ENCODE measurements at places on chromosomes 5 and 9. TPM values are rescaled to one million over a fixed set of nuclear protein-coding genes. Genes with fewer than 3 reads are reported as not detected.

GRCh38 chr5:171999877-172000276 lies 6.6 kb downstream of the FBXW11 start:
- peaks cover 22% of the 10 kb centered on the region for H3K36me3 ChIP-seq
- H3K4me1 ChIP-seq = peaks cover 71% of the 10 kb centered on the region
- no peak overlapping the region for H3K4me3 ChIP-seq
- no peak for DNase-seq
- no peak overlapping the region for H3K27ac ChIP-seq
- H3K27me3 ChIP-seq = no peaks in the 10 kb centered on the region

DNA sequence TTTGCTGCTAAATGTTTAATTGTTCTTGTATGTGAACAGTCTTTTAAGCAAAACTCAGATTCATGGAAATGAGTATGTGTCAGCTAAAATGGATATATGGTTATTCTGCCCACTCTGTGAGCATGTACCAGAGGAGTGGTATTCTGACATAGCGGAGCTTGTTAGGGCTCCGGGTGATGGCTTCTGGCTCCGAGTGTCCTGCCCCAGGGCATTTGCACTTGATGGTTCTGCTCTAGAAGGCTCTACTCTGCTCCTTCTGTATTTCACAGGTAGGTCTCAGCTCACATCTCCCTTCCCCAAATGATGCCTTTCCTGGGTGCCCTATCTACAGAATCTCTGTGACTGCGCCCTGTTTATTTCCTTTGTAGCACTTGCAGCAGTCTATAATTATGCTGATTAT lies 113.3 kb downstream of the ARHGAP26 start:
- H3K4me3 ChIP-seq = no peak overlapping the region
- no peaks in the 10 kb centered on the region for H3K36me3 ChIP-seq
- DNase-seq = no peak
- H3K27me3 ChIP-seq = no peaks in the 10 kb centered on the region
- no peak overlapping the region for H3K27ac ChIP-seq

DNA sequence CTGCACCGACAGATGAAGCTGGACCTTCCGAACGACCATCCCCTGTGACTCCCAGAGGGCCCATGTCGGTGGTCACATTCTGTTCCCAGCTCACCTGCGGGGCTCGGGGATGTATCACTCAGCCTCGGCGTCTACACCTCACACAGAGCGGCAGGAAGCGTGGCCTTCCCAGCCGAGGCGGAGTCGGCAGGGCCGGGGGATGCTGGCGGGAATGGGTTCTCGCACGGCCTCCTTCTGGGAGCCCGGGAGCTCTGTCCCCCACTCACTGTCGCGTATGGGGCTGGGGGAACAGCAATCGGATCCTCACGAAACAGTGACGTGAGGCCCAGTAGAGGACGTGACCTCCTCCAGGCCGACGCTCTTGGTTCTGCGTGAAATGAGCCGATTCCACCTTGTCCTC lies 20.4 kb downstream of the NACC2 start:
- peaks cover 11% of the 10 kb centered on the region for H3K4me1 ChIP-seq
- H3K27me3 ChIP-seq = no peaks in the 10 kb centered on the region
- no peak overlapping the region for H3K4me3 ChIP-seq
- H3K27ac ChIP-seq = no peak overlapping the region
- DNase-seq = no peak
- H3K36me3 ChIP-seq = peaks cover 2% of the 10 kb centered on the region

The PSMD5 gene
- 62.1 TPM for total RNA-seq

GRCh38 chr9:14909961-14910805 lies at the start of gene FREM1:
TSS of gene FREM1 (minus strand) at chr9:14910428. CDS start at chr9:14868977, 41,451 bp downstream.
- H3K36me3 ChIP-seq = no peaks in the 10 kb centered on the region
- no peak within 1 kb of the TSS for H3K27ac ChIP-seq
- peaks cover 2% of the 10 kb centered on the region for H3K27me3 ChIP-seq
- H3K4me1 ChIP-seq = no peaks in the 10 kb centered on the region
- DNase-seq = no peak
- no peak within 1 kb of the TSS for H3K4me3 ChIP-seq

The FAM169A gene
- total RNA-seq = 9.3 TPM

- H3K27me3 ChIP-seq = no peaks in the 10 kb centered on the region
- peak overlapping the region; percentile 93 for H3K27ac ChIP-seq
- peaks cover 9% of the 10 kb centered on the region for H3K36me3 ChIP-seq
- H3K4me3 ChIP-seq = peak overlapping the region; percentile 40
Measured at GRCh38 chr9:131732061-131732526, 7.8 kb downstream of the RAPGEF1 start.

- DNase-seq = no peak
- peak overlapping the region; percentile 100 for H3K27ac ChIP-seq
- peaks cover 39% of the 10 kb centered on the region for H3K36me3 ChIP-seq
- H3K27me3 ChIP-seq = no peaks in the 10 kb centered on the region
- H3K4me1 ChIP-seq = peaks cover 57% of the 10 kb centered on the region
Measured at GRCh38 chr5:134553821-134554267, 28.4 kb downstream of the JADE2 start.

DNA sequence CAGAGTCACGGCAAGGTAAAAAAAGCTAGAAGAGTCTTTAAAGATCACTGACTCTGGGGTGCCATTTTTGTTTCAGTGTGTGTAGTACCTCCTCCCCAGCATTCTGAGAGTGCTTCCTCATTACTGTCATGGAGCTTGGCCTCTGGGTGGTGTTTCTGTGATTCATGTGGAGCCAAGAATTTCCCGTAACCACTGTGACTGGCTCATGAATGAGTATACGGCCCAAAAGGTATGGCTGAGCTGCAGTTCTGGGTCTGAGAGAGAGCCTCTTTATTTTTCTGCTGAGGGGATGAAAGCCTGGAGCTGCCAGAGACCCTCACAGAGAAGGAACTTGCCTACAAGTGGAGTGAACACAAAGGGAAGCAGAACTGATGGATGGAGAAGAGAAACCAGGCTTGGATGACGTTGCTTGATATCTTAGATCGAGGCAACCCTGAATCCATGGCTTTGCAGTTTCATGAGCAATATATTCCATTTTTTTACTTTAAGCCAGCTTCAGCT lies 85.6 kb downstream of the PTTG1 start:
- peak overlapping the region; percentile 84 for H3K27ac ChIP-seq
- H3K4me1 ChIP-seq = peaks cover 30% of the 10 kb centered on the region
- peaks cover 2% of the 10 kb centered on the region for H3K27me3 ChIP-seq
- peak overlapping the region; percentile 46 for H3K4me3 ChIP-seq

- H3K27me3 ChIP-seq = peaks cover 11% of the 10 kb centered on the region
- H3K36me3 ChIP-seq = no peaks in the 10 kb centered on the region
- no peak overlapping the region for H3K4me3 ChIP-seq
- no peak for DNase-seq
- H3K4me1 ChIP-seq = no peaks in the 10 kb centered on the region
Measured at GRCh38 chr5:152465140-152465539, 60.1 kb upstream of the NMUR2 start.

The LCN15 gene
- total RNA-seq = not detected

The PFN3 gene
- not detected for total RNA-seq

- peaks cover 35% of the 10 kb centered on the region for H3K4me1 ChIP-seq
- H3K36me3 ChIP-seq = peaks cover 2% of the 10 kb centered on the region
- no peak overlapping the region for H3K4me3 ChIP-seq
- no peak for DNase-seq
- no peaks in the 10 kb centered on the region for H3K27me3 ChIP-seq
- no peak overlapping the region for H3K27ac ChIP-seq
Measured at GRCh38 chr5:173920866-173921555, 32.9 kb downstream of the CPEB4 start.

- H3K27ac ChIP-seq = no peak overlapping the region
- no peak for DNase-seq
- no peaks in the 10 kb centered on the region for H3K36me3 ChIP-seq
- no peak overlapping the region for H3K4me3 ChIP-seq
Measured at GRCh38 chr9:77554586-77555105, 93.5 kb downstream of the GNA14 start.

Measured in activated naive CD4-positive, alpha-beta T cell treated with anti-CD3 and anti-CD28 coated beads for 36 hours (primary cell).